ENCODE measurements at places on chromosomes 6 and 20. TPM values are rescaled to one million over a fixed set of nuclear protein-coding genes. Genes with fewer than 3 reads are reported as not detected.

DNA sequence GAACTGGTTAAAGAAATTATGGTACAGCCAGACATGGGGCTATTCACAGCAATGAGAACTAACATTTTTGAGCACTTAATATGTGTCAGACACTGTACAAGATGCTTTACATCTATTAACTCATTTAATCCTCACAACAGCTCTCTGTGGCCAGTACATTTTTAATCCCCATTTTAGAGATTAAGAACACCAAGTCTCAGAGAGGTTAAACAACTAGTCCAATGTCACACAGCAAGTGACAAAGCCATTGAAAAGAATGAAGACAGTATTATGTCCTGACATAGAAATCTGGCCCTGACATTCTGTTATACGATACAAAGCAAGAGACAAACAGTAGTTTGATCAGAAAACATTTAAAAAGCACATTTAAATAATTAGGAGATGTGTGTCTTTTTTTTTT is 3.8 kb upstream of the CSNK2A1 start:
- no peak for DNase-seq

The SPATS1 gene
- total RNA-seq: not detected

DNA sequence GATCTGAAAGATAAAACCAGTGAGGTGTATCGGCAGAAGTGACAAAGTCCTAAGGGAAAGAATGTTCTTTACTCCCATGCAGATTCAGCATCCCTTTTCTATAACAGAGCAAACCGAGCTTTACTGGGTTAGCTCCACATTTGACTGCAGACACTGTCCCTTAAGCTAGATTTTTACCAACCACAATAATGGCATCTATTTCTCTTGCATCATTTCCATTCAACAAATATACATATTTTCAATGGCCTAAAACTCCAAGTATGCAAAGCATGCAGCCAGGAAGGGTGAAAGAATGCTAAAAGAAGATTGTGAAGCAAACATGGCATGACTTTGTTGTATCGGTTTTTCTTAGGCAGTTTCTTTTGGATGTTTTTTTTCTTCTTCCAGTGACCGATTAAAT is 255.4 kb downstream of the OGFRL1 start:
- DNase-seq: no peak

The DHX35 gene
- 26.2 TPM for total RNA-seq

- DNase-seq: no peak
Observed at GRCh38 chr6:110880651-110881050, 6.1 kb downstream of the AMD1 start.

- DNase-seq: no peak
Observed at GRCh38 chr20:7490288-7490687, 450.0 kb downstream of the HAO1 start.

DNA sequence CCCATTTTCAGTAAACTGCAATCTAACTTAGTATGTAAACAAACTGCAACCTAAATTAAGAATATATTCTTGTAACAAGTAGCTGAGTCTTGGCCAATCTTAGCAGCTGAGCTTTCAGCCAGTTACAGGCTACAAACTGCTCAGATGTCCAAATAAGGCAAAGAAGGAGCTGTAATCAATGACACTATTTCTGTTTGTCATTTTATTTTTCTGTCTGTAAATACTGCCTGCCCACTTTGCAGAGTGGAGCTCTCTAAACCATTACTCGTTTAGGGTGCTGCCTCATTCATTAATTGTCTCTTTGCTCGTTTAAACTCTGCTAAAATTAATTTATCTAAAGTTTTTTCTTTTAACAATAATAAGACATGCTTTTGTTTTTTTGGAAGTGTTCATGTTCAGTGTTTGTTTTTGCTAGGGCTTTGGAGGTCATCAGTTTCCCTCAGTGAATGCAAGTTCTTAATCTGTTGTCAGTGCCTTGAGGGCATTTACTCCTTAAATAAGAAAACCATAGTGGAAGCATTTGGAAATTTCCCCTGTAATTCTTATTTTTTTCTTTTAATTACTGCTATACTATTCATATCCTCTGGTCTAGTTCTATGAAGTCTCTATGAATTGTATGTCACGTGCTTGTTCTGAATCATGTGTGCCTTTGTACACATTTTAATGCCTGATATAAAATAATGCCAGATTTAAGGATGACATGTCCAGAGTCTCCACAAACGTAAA is 3.6 kb upstream of the PRL start:
- no peak for DNase-seq

GRCh38 chr6:90144928-90145555 is 151.6 kb downstream of the BACH2 start:
- DNase-seq: no peak

DNA sequence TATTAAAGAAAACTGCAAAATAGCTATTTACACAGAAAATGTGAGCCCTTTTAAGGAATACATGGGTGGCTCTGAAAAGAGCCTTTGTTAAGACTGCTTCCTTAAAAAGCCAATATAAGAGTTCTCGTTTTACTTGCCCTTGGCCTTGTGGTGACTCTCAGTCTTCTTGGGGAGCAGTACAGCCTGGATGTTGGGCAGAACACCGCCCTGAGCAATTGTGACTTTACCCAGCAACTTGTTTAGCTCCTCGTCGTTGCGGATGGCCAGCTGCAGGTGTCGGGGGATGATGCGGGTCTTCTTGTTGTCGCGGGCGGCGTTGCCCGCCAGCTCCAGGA is 111.5 kb downstream of the HFE start:
- DNase-seq: no peak

GRCh38 chr20:60272790-60273189 is 314.6 kb downstream of the CDH26 start:
- no peak for DNase-seq

DNA sequence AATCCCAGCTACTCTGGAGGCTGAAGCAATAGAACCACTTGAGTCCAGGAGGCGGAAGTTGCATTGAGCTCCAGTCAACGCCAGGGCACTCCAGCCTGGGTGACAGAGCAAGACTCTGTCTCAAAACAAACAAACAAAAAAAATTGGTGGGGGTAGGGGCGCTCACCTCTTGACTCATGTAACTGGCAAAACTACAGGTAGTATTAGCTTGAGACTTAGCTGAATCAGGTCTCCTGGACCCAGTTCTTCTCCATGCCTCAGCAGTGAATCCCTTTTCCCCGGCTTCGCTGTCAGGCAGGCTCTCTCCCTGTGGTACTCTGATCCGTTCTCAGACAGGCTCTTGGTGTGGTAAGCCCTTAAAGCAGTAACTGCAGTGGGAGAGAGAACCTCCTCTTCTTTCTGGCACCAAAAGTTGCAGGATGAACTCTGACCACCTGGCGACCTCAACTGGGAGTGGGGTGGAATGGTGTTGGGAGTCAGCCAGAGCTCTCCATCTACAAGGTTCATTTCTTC is 12.9 kb downstream of the SLC9A8 start:
- no peak for DNase-seq

- no peak for DNase-seq
Observed at GRCh38 chr6:150354754-150355571, 13.8 kb upstream of the IYD start.

The TRDN gene
- not detected for total RNA-seq
